DMS 273 treated with DMSO at 0.1 percent for 48 hours (cell line): ENCODE measurements at places on chromosomes 2 and 18.

DNA sequence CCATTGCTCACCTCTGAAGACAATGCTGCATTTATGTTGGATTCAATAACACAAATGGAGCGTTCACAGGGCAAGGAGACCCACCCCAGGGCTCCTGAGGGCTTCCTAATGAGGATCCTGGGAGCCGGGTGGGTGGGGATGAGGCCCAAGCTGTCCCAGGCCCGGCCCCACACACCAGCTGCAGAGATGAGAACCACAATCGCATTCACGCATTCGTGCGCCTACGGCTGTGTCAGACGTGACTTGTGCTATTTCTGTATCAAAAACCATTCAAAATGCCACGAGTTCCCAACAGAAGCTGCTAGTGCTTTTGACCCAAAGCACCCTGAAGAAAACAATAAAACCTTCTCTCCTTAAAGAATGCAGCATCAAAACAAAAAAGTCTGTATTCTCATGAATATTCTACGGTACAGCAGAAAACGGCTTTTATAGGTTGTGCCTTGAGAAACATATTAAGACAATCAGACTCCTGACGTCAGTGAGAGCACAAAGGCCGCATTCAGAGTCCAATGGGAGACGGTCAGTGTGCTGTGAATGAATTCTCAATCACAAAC, 205.4 kb downstream of the HDAC4 start:
- DNase-seq, result no peak

GRCh38 chr2:96174251-96175144, 29.3 kb upstream of the DUSP2 start:
- DNase-seq, result peak; percentile 90

DNA sequence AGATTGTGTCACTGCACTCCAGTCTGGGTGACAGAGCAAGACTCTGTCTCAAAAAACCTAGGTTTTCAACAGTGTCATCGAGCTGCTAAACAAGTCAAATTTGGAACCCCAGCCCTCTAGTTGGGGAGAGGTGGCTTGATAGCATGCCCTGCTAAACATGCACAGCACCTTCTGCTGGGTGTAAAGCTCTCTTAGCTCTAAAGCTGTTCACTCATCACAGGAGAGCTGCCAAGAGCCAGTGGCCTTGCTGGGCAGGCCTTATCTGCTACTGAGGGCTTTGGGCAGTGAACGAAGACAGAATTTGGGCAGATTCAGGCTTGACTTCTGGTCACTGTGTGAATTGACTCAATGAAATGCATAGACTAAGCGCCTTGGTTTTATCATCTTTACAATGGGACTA, 101.3 kb downstream of the LYPD1 start:
- DNase-seq, result no peak

DNA sequence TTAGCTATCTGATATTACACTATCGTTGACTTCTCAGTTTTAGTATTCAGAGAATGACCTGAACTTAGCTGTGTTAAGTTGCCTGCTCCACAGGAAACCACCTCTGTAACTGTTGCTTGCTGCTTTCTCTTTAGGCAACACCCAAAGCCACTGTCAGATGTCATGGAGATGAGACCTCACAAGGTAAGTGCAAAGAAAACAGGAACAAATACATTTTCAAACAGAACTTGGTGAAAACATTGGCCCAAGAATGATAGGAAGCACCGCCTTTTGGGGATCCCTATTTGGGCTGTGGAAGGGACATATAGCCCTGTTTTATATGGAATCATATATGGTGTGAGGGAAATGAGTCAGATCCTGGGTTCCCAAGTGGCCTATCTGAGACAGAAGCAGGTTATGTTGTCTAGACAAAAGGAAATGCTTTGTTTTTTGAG, 143.4 kb downstream of the UBE2E3 start:
- DNase-seq, result no peak

DNA sequence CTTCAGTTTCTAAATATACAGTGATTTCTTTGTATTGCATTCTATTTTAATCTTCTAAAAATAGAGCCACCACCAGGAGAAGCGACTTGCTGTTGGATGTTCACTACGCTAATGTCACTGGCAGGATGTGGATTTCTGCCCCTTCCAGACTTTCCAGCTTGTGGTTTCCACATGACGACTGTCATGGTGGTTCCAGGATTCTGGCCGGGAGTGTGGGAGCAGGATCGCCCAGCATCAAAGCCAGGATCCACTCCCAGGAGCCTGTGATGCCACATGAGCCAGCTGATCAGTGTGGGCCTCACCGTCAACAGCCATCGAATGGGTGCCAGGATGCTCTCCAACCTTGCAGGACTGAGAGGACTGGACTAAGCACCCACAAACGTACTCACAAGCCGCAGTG, 148.8 kb downstream of the HDAC4 start:
- DNase-seq, result no peak

- no peak for DNase-seq
Observed at GRCh38 chr2:64134813-64135212, 9.4 kb downstream of the PELI1 start.

DNA sequence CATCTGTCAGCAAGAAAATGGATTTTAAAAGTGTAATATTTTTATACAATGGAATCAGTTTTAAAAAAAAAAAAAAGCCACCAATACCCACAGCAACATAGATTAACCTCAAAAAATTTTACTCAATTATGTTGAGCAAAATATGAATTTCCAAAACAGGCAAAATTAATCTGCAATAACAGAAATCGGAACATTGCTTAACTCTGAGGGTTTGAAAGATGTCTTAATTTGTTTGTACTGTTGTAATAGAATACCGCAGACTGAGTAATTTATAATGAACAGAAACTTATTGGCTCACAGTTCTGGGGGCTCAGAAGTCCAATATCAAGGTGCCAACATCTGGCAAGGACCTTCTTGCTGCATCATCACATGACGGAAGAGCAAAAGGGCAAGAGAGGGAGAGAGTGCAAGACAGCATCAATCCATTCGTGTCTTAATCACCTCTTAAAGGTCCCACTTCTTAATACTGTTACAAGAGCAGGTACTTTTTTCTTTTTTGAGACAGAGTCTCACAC, 31.8 kb upstream of the TNFAIP6 start:
- no peak for DNase-seq

DNA sequence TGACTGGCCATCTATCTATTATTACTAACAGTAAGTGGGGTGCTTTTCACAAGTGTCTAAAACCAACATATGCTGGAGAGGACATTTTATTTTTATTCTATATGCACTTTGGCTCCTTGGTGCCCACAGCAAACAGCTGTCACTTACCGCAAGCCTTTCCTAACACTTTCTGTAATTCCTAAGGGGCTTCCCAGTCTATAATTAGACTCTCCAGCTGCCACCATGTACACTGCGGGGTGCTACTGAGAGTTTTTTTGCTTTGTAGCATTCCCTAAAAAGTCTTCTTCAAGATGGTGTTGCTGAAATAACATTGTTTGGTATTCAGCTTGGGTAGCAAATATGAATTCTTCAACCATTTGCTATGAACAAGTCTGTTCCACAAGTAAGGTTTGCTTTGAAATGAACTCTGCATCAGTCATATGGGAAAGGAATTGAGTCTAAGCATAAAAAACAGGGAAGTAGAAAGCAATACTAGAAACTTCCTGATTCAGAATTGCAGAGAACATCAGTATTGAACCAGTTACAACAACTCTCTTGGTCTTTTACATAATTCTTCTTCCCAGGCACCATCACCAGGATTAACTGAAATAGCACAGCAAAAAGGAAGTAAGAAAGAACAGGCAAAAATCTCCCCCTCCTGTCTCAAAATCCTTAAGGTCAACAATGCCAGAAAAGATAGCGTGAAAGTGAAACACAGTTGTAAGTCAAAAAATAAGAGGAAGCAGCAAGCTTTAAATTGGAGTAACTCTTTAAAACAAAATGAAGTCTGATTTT, 28.6 kb downstream of the EPB41L3 start:
- peak; percentile 94 for DNase-seq

DNA sequence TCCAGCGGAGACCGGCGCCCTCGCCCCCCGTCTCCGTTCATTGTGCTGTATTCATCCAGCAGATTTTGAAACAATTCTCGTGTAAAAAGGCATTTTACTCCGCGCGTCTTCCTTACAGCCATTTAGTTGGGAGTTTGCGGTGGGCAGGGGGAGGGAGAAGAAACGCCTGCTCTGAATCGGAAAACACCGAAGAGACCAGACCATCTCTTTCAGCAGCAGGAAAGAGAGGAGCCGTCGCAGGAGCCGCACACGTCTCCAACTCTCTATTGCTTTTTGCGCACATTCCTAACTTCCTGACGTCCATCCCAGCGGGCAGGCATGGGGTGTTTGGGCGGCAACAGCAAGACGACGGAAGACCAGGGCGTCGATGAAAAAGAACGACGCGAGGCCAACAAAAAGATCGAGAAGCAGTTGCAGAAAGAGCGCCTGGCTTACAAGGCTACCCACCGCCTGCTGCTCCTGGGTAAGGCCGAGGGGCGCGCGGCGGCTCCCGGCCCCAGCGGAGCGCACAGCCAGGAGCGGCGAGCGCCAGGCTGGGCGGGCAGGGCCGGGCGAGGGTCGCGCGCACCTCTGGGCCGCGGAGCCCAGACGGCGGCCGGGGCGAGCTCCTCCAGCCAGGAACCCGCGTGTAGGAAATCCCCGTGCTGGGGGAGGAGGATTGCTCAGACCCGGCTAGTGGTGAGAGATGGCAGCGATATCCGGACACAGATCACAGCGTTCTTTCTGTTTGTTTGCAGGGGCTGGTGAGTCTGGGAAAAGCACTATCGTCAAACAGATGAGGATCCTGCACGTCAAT, 63.2 kb downstream of the GNAL start:
- no peak for DNase-seq

DNA sequence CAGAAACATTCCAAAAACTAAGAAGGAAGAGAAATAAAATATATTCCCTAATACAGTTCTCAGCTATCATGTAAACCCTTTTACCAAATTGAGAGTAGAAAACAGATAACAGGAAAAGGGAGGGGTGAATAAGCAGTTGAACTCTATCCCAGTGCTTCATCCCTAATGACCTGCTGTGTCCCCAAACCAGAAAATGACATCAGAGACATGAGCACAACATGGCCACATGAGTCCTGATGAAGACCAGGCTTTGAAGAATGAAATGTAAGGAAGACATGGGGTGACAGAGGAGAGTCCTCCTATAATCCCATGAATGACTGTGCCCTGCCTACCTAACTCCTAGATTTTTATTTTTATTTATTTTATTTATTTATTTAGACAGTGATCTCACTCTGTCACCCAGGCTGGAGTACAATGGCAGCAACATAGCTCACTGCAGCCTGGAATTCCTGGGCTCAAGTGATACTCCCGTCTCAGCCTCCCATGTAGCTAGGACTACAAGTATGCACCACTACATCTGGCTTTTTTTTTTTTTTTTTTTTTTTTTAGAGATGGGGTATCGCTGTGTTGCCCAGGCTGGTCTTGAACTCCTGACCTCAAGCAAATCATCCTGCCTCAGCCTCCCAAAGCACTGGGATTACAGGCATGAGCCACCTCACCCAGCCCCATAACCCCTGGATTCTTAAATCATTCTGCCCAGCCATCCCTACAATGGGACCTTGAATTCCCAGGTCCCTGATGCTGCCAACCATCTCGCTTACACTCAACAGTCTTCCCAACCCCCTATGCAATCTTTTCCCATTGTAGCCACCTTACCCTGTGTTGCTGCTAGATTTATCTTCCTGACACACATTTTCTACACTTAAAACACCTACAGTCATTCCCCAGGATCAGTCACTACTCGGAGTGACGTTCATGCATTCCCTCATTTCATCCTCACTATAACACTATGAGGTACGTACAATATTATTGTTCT, 64.5 kb downstream of the ANKRD44 start:
- DNase-seq, result no peak

DNA sequence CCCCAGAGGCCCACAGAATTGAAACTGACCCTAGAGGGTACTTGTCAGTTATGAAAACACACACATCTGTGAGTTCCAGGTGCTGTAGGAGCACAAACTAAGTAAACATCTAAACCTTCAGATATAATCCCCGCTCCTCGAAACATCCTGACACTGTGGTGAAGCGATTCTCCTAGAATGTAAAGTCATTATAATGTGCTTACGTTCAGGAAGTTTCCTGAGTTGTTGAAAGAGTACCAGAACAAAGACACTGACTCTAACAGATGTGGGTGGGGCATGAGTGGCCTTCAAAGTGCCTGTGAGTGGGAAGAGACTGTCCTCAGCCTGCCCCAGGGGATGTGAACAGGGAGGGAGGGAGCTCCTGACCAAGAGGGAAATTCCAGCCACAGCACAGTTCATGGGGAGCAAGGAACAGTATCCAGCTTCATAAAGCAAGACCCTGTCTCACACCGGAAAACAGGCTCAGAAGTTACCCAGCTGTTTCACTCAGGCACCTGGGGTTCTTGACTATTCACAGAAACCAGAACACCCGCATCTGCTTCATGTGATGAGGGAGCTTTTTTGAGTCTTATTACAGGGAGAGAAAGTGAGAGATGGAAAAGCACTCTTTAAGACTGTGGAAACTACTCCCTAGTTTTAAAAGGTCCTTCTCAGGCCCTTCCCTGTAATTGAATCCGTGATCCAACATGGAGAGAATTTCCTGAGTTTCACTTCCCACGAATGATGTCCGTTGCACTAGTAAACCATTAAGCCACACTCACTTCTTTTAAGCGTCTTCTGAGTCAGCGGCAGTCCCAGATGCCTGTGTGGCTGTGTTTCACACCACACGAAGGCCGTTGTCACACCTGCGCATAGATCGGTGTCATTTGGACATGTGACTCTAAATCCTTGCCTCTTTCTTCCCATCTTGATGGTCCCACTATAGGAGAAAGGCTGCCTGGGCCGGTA, 88.6 kb upstream of the EML6 start:
- DNase-seq, result no peak

- DNase-seq, result no peak
Observed at GRCh38 chr2:71275939-71276310, 49.0 kb upstream of the PAIP2B start.
